ENCODE measurements at places on chromosomes 11 and 22. TPM values are rescaled to one million over a fixed set of nuclear protein-coding genes. Genes with fewer than 3 reads are reported as not detected.

GRCh38 chr11:63761188-63761587 is 7.4 kb downstream of the ZFTA start:
- no peak for DNase-seq

The PGGHG gene
- polyA plus RNA-seq: 25.7 TPM

GRCh38 chr11:120135838-120136237 is 2.1 kb downstream of the TRIM29 start:
- DNase-seq: no peak

GRCh38 chr22:39733191-39733590 is 160.4 kb downstream of the ENTHD1 start:
- no peak for DNase-seq

DNA sequence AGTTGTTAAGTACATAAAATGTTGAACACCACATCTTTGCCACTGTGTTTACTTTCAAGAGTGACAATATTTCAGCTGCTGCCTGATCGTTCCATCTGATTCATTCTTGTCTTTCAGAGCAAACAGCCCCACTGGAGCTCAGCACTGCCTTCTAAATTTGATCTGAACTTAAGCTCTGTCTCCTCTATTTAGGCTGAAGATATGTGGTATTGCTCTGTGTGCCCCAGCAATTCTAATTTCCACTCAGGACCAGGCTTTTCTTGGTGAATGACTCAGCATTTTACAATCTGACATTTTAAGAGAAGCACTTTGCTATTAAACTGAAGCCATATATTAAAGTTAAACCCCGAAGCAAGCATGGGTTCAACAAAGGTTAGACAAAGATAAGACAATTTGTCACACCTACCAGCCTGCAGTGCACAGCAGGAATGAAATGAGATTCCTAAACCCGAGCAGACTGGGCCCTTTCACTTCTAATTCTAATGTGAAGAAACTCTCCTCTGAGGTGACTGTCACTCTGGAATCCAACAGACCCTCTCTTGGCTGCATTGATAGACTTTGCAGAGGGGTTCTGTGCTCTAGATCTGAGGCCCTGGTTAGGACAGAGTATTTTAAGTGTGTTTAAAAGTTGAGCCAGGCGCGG is 41.7 kb upstream of the PLET1 start:
- DNase-seq: no peak

GRCh38 chr11:88315015-88315414 is 22.5 kb downstream of the CTSC start:
- no peak for DNase-seq

The OR8I2 gene
- not detected for polyA plus RNA-seq

The ASRGL1 gene
- 65.9 TPM for polyA plus RNA-seq

GRCh38 chr11:12157241-12157661 is 46.9 kb downstream of the MICAL2 start:
- DNase-seq: no peak

GRCh38 chr11:109480251-109480650 is 58.3 kb downstream of the C11orf87 start:
- DNase-seq: no peak

DNA sequence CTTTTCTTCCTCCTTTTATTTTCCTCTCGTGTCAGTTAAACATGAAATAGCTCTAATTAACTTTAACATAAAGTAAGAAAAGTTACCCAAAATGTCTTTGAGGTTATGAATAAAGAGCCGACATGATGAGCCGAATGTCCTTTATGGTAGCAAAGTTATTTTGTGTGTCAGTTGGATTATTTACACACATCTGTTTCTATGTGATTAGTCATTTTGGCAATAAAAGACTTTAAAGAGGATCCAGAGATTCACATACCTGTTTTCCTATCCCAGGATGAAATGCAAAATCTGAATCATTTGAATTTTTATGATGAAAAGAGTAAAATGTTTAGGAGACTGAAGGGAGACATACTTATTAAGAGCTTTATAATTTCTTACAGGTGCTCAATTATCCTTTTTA is 34.0 kb upstream of the TECTA start:
- no peak for DNase-seq

- no peak for DNase-seq
Measured at GRCh38 chr11:65927904-65928397, 8.7 kb downstream of the DRAP1 start.

The ZFTA gene
- polyA plus RNA-seq: 49.2 TPM

- DNase-seq: no peak
Measured at GRCh38 chr11:61528114-61528513, 19.6 kb downstream of the LRRC10B start.

DNA sequence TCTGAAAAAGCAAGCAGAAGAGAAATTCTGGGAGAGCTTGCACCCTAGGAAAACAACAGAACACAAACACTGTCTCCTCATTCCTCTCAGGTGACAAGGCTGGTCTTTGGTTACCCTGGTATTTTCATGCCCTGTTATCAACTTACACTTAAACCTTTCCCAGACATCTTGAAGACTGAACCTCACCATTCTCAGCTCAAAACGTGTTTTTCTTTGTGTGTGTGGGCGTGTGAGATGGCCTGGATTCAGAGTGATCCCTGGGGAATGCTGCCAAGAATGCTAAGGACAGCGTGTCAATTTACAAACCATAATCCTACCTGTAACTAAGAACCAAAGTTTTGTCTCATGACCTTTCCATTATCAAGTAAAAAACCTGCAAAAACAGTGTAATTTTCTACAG is 33.3 kb downstream of the ELF5 start:
- no peak for DNase-seq

DNA sequence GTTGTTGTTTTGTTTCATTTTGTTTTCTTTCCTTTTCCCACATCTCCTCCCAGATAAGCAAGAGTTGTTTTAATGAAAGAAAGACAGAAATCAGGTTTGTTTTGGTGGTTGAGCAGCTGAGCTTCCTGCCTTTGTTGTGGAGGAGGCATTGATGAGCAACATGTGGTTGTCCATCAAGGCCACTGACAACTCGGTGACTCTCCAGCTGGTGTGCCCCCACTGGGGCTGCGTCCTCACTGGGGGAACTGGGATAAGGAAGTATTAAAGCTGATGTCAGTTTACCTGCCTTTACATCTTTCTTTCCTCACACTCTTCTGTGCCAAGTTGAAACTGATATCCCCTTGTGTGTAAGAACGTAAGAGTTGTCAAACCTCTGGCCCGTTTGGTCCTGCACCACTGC is 5.9 kb downstream of the VPS26B start:
- DNase-seq: no peak

The MIOX gene
- polyA plus RNA-seq: 17.7 TPM

DNA sequence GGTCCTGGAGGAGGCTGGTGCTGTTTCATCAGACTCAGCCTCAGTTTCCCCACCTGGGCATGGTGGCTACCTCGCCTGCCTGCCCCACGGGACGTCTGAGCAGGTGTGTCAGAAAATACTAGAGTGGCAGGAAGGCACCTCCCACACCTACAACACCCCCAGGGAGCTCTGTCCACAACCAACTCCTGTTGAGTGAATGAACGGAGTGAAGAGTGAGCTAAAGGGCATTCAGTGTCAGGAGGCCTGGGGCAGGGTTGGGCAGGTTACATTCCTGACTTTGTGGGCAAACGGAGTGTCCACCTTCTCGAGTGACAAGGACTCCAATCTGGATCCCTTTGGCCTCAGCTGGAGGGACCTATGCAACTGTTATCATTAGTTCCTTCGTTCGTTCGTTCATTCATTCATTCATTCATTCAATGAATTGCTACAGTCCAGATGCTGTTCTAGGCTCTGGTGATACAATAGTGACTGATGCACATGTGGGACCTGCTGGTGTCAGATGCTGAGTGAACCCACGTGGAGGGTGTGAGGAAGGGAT is 195.2 kb downstream of the CTTN start:
- no peak for DNase-seq

DNA sequence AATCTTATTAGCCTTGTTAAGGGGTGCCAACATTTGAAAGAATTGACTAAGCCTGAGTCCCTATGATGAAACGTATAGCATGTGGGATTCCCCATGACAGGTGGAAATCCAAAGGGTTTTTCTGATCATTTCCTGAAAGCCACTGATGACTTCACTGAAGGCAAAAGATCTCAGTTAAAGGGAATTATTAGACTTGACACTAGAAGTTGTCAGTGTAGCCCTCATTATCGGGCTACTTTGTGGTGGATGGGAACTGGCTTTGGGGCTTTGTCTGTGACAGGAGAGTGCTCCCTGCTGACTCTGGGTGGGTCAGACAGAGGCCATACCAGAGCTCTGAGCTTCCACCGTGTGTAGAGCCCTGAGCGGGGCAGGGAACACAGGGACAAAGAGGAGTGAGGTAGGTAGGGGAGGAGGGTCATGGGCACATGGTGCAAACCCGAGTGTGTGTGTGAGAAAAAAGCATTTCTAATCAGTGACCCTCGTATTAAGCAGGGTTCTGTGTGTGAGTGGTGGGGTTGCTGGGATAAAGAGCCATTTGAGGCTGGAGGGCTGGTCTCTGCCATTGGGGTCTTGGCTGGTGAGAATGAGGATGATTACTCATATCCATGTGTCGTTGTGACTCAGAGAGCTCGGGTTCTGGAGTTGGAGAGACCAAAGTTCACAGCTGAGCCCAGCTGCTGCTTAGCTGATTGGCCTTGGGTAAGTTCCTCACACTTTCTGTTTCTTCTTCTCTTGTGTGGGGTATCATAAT is 101.1 kb downstream of the GRIK4 start:
- DNase-seq: no peak
